ENCODE measurements at places on chromosomes 12 and 14.

- no peak for DNase-seq
Observed at GRCh38 chr12:104873374-104873773, 84.7 kb downstream of the SLC41A2 start.

- no peak for DNase-seq
Observed at GRCh38 chr12:121034616-121035305, 4.3 kb downstream of the OASL start.

- no peak for DNase-seq
Observed at GRCh38 chr12:11719678-11720099, 70.2 kb downstream of the ETV6 start.

DNA sequence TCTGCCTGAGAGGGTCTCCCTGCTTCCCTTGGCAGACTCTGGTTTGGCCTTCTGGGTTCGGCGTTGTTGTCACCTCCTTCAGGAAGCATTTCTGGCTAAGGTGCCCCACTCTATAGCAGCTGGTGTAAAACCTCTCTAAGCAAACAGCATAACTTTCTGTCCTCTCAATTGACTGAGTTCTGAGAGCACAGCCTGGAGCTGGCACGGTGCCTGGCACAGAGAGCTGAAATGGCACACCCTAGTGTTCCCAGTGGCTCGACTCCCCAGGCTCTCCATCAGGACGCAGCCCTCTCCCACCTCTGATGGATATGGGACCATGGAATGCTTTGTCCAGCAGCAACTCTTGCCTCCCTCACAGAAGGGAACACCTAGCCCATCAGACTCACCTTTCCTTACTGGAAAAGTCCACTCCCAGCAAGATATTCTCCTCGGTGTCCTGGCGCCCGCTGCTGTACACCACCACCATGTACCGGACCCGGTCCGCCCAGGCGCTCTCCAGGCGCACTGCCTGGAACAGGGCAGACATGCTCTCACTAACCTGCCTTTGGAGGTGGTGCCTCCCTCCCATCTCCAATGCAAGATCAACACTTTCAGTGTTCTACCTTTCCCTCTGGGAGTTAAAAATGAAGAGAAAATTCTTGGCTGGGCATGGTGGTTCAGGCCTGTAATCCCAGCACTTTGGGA, 40.6 kb downstream of the SSH1 start:
- no peak for DNase-seq

DNA sequence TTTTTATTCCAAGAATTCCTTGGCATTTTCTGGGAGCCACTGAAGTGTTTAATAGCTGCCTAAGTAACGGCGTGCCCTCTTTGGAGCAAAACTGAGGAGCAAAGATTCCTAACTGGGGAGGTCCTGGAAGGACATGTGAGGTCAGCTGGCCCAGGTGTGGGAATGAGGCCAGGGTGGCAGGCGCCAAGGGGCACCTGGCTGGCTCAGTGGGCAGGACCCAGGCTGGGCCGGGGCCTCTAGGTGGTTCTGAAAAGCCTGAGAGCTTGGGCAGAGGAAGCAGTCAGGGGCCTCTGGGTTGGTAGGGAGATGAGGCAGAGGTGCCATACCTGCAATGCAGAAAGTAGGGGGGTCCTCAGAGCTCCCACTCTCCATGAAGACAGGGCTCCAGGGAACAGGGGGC, 27.1 kb upstream of the DIO3 start:
- DNase-seq: no peak

DNA sequence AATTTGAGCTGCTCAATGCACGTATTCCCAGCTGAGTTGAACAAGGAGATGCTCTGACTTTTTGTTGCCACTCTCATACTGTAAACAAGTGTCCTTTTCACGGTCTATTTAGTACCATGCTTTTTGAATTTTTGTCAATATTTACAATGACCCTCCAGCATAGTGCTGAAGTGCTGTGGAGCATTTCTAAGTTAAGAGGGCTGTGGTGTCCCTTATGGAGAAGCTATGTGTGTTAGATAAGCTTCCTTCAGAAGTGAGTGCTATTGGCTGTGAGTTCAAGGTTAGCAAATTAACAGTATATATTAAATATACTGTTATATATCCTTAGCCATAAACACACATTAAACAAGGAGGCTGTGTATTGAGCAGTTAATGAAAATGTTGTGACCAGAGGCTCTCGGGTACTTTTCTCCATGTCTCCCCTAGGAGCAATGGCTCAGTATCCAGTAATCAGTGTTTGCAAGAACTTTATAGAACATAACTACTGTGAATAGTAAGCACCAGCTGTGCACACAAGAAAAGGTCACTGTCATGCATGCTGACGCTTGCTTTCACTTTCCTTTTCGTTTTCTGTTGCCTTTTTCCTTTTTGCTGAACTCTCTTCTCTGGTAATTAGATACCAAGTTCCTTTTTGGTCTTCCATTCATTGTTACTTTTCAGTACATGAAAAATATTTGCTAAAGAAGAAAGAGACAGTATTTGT, 187.2 kb upstream of the NEDD1 start:
- no peak for DNase-seq

DNA sequence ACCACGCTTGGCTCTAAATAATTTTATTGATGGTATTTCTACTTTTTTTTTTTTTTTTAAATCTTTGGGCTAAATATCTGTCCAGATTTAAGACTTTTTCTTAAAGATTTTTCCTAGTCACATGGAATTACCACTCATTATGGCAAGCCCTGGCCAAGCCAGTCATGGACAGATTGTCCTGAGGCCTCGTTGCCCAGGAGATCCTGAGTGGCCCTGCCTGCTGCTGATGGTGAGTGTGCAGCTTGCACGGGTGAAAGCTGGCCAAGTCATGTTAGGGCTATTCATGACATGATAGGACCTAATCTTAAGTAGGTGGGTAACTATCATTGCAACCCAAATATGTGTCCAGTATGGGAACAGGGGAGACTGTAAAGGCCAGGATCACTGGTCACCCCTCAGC, 27.8 kb downstream of the GUCY2C start:
- no peak for DNase-seq

GRCh38 chr14:30085943-30086342, 158.3 kb upstream of the PRKD1 start:
- no peak for DNase-seq

- no peak for DNase-seq
Observed at GRCh38 chr12:9030776-9031175, 41.4 kb downstream of the KLRG1 start.

- DNase-seq: no peak
Observed at GRCh38 chr14:74309125-74310022, 6.6 kb upstream of the ABCD4 start.

GRCh38 chr14:52312931-52313355, 1.2 kb upstream of the PTGER2 start:
- DNase-seq: no peak

- no peak for DNase-seq
Observed at GRCh38 chr12:11868027-11868426, 202.7 kb upstream of the BCL2L14 start.

- no peak for DNase-seq
Observed at GRCh38 chr12:47207829-47208248, 128.1 kb upstream of the AMIGO2 start.

DNA sequence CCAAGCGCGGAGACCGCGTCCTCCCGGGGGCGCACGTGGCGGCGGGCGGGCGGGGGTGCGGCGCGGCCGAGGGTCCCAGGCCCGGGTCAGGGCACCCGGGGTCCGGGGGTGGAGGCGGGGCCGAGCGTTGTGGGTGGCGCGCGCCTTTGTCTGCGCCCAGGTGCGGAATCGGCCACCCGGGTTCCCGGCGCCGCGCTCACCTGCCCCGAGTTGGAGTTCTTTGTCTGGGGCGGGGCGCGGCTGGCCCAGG, 50.1 kb downstream of the LRCOL1 start:
- DNase-seq: no peak

DNA sequence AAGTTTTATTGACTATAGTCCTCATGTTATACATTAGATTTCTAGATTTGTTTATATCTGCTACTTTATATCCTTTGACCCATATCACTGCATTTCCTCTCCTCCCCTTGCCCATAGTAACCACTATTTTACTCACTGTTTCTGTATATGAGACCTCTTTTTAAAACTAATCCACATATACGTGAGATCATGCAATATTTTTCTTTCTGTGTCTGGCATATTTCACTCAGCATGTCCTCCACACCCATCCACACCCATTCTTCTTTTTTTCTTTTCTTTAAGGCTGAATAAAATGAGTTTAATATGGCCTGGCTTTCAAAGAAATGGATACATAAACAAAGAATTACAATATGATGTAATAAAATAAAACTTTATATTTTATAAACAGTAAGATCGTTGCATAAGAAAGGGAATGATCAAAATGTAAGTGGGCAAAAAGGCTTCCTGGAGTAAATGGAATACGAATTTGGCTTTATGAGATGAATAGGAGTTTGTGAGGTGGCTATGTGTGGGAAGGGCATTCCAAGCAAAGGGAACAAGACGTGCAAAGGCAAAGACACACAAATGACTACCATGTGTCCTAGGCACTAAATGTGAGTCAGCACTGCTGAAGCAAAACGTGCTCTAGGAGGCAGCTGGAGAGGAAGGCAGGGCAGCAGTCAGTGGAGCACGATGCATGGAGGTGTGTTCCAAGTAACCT, 53.2 kb upstream of the HIF1A start:
- no peak for DNase-seq

DNA sequence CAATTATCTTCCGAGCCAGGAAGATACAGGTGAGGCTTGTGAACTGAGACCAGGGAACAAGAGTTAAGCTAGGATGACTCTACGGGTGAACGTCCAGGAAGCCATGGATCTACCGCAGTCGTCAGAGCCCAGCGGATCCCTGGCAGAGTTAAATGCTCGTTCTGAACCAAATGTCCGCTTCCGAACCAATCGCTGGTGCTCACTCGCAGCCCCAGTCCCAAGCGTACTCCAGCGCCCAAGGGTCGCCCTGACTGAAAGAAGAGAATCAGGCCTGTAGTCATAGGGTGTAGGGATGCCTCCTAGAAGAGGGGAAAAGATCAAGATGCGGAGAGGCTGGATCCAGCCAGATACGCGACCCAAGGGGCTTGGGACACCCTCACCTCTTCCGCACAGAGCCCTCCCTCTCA, 283 bp downstream of the VIPAS39 start:
- no peak for DNase-seq

DNA sequence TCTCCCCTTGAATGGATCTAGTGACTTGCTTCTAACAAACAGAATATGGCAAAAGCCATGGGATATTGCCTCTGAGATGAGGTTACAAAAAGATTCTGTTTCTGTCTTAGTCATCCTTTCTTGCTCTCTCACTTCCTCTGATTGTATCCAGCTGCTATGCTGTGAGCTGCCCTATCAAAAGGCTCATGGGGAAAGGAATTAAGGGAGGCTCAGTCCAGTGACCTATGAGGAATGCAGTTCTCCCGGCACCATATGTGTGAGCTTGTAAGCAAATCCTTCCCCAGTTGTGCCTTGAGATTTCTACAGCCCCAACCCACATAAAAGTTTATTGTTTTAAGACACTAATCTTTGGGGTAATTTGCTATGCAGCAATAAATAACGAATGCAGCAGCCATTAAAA, 183.1 kb downstream of the KLHL28 start:
- DNase-seq: no peak

GRCh38 chr14:61753631-61754030, 8.6 kb upstream of the SNAPC1 start:
- no peak for DNase-seq

GRCh38 chr12:103924761-103925641, 5.2 kb upstream of the HSP90B1 start:
- no peak for DNase-seq

DNA sequence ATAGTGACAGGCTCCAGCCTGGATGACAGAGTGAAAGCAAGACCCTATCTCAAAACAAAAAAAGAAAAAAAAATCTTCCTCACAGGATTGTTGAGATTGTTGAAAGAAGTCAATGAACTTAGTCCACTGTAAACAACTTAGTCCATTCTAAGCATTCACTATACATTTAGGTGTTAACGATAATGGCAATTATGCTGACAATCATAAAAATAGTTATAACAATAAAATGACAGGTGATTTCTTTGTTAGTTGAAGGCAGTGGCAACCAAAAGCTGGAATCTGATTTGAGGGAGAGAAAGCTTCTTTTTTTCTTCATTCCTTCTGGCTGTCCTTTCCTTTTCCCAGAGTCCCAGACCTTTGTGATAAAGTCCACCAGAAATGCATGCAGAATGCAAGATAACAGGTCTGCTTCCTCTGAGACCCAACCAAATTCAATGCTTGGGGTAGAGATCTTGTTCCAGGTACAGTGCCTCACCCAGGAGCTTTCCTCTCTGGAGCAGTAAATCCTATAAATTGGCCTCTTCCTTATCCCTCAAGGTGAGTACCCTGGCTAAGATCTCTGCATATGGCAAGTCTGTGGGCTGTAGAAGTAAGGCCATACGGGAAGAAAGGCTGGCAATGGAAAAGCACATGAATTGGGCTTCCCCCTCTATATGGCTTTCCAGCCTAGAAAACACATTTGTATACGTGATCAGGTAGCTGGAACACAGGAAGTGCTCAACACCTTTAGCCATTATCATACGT, 52.5 kb downstream of the PAX9 start:
- no peak for DNase-seq

DNA sequence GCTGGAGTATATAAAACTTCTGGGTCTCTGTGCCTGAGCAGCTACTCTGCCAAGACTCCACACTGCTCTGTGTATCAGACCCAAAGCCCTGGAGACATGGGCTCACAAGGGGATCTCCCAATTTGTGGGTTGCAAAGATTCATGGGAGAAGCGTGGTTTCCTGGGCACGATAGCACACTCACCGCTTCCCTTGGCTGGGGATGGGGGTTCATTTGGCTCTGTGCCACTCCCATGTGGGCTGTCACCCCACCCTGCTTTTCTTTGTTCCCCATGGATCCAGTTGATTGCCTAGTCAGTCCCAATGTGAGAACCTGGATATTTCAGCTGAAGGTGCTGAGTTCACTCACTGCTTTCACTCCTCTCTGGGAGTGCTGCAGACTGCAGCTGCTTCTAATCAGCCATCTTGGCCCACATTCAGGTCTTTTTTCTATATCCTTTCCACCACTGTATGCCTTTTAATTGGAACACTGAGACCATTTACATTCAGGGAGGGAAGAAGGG, 40.0 kb upstream of the PCNX4 start:
- DNase-seq: no peak

- no peak for DNase-seq
Observed at GRCh38 chr14:84064316-84065125, 1465.4 kb upstream of the FLRT2 start.

Data from tibial nerve (tissue), 4 donors.